Hematopoietic multipotent progenitor cell treated with erythropoietin and hydrocortisone succinate and interleukin-3 and kit ligand, for 6 days (in vitro differentiated cells): ENCODE measurements at places on chromosomes 11 and 22.
A peak's percentile ranks its signal among the peaks of the same experiment; 100 is the strongest.

DNA sequence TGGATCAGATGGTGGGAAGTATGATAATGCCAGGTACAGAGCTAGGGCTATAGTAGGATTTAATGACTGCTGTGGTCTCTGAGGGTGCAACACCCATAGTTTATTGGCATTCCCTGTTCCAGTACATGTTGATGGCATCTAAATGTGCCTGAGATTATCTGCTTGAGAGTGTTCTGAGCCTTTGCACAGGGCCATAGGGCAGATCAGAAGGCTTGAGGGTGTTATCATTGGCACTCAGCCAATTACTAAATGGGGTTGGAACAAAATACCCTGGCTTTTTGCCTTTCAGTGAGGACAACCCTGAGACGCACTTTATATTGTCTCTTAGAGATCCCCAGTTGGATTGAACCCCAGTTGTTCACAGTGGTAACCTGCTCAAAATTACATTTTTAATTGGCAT is 6.7 kb downstream of the SLC5A12 start:
- peak; percentile 1 for DNase-seq

DNA sequence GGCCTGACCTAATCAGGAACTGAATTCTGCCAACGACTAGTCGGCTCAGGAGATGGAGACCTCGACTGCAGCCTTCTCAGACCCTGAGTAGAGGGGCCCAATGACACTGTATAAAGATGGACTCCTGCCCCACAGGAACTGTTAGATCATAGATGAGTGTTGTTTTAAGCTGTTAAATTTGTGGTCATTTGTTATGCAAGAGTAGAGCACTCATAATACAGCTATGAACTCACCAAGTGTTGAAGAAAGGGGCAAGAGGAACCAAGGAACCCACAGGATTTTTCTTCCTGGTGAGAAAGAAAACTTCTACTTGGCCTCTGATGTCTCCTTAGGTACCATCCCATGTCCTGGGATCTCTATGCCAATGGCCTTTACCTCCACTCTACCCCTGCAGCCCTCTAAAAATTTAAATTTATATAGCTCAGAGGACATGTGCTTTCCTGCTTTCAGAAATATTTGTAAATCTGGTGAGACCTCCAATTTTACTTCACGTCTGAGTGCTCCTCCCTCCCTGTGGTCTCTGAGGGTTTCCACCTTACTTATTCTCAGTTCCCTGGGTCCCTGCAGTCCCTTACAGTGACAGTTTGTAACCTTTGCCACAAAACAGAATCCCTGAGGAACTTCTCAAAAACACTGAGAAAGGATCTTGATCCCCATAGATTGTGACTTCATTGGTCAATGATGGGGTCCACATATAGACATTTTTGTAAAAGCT is 256.3 kb upstream of the ARHGAP20 start:
- DNase-seq: peak; percentile 8

DNA sequence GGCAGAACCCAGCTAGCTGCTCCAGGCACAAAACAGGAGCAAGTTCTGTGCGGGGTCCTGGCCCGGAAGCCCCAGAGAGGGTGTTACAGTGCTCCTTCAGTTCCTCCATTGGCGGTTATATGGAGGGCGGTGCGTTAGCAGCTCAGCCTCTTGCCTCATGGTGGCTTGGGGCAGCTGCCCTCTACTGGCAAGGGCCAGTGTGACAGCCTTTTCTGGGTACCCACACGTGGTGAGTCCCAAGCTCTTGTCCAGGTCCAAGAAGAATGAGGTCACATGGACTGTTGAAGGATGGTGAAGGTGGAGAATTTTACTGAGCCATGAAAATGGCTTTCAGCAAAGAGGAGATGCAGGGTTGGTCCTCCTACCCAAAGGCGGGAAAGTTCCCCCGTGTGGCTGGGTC is 100.5 kb downstream of the WT1 start:
- DNase-seq: peak; percentile 57

GRCh38 chr11:134004496-134005172 is 47.9 kb upstream of the IGSF9B start:
- no peak for DNase-seq

- DNase-seq: no peak
These were observed 53.0 kb upstream of the LRRC32 start for GRCh38 chr11:76723548-76723947.

- no peak for DNase-seq
These were observed 1250.5 kb downstream of the BRD1 start for GRCh38 chr22:48577014-48577690.

GRCh38 chr22:17972385-17973191 is 51.8 kb downstream of the MICAL3 start:
- DNase-seq: no peak

DNA sequence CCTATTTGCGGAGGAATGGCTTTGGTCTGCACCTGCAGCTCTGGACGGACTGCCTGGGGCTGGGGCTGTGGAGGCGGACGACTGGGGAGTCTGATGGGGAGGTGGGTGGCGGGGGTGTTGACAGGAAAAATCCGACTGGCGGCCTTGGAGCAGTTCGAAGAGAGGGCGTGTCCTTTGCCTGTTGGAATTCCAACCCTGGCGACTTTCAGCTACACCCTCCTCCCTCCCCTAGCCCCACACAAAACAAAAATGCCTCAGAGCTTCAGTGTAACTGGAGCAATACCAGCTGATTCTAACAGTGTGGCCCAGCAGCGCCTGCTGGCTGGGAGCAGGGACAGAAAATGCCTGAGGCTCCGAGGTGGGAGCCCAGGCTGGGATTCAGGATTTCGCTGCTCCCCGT is 85.4 kb downstream of the ATXN10 start:
- no peak for DNase-seq

DNA sequence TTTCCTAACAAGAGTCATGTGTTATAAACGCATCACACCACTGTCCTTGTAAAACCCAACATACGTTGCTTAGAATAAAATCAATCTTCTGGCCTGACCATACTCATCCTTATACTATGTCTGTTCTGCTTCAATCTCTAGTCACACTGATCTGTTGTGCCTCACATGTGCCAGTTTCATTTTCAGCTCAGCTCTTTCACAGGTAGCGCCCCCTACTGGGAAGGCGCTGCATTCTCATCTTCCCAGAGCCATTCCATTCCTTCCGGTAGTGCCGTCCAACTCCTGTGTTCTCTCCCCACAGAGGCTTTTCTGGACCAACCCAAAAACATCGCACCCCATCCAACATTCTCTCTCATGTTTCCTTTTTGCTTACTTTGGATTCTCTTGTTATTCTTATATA is 22.2 kb downstream of the CASP5 start:
- peak; percentile 28 for DNase-seq

GRCh38 chr22:46437671-46438440 is 99.6 kb downstream of the CELSR1 start:
- DNase-seq: no peak

DNA sequence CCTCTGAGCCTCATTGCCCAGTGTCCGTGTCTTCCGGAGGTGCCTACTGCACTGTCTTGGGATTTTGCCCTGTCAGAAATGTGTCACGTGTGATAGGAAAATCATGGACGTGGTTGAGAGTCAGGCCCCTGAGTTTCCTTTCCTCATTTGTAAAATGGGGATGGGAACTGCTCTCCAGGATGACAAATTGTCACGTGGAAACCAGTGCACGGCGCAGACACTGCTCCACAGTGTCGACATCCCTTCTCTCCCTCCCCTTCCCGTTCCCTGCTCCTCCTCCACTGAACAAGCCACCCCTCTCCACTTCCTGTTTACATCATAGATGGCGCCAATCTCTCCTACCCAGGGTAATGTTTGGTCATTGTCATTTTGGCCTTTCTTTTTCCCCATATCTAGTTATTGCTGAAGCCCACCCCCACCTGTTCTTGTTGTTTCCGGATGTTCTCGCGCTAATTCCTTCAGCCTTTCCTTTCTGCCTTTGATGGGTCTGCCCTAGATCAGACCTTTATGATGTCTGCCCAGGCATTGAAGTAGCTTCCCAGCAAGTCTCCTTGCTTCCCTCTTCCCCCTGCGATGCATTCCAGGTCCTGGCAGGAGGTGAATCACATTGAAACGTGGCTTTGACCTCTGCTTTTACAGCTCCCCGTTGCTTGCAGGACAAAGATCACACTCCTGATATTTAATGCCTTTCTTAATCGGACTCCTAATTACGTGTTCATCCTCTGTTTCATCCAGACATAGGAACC is 91.8 kb downstream of the TBC1D22A start:
- no peak for DNase-seq

- no peak for DNase-seq
These were observed 71.8 kb upstream of the TP53I11 start for GRCh38 chr11:45022294-45023064.

- DNase-seq: no peak
These were observed 11.5 kb upstream of the FOLR3 start for GRCh38 chr11:72124046-72124445.

GRCh38 chr22:46829117-46829891 is 66.9 kb downstream of the TBC1D22A start:
- DNase-seq: no peak

DNA sequence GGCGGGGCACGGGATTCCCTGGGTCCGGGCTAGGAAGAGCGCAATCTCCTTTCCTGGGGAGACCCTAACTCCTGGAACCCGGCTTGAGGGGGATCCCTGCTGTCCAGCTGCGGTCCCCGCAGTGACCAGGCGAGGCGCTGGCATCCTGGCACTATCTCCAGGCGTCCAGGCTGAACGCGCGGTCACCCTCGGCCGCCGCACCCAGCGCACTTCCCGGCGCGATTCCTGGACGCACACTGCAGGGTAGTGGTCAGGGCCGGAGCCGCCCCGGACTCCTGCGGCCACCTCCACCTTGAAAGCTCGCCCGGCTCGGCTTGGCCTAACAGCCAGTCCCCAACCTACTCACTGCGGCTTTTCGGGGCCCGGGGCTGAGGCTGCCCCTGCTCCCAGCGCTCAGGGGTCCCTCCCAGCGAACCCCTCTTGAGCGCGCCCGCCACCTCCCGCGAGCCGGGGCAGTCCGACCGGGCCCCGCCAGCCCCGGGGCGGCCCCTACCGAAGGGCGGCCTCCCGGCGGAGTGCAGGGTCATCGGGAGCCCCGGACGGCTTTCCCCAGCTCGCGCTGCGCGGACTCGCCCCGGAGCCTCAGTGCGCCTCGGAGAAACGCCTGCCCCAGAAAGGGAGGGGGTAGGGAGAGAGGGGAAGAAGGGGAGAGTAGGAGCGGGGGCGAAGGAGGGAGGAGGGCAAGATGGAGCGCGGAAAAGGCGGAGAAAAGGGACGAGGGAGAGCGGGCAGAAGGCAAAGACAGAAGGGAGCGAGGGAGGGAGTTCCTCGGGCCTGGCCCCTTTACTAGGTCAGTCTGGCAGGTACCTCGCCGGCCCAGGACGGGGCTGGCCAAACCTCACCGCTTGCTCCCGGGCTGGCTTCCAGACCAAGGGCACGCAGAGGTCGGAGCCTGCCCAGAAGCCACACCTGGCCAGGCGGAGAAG is 1.0 kb downstream of the POU2AF3 start:
- peak; percentile 11 for DNase-seq

DNA sequence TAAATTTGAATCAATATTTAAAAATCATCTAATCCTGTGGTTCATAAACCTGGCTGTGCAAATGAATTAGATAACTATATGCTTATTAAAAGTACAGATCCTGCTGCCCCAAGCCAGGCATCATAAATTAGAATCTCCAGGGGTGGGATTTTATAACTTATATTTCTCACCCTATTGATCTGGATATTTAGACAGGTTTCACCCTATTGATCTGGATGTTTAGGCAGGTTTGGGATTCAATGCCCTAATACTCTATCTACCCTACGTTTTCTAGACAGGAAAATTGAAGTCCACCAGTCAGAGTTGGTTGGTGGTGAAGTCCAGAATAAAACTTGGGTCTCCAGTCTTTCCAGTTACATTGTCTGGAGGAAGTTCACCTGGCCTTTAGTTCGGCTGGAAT is 2.6 kb downstream of the OR8B8 start:
- no peak for DNase-seq

DNA sequence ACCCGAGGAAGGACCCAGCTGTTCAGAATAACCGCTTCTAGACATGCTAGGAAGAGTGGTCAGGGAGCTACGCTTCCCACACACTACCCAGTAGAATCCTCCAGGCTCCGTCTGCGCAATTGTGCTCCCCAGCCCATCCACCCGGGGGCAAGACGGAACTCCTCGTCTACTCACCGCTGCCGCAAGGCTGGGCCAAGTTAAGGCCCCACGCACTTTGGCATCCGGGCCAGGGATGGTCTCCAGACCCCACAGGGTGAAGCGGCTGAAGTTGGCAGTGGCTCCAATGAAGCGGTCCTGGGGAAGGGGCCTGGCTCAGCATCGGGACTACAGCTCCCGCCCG is 757 bp downstream of the RNASEH2C start:
- DNase-seq: peak; percentile 61

DNA sequence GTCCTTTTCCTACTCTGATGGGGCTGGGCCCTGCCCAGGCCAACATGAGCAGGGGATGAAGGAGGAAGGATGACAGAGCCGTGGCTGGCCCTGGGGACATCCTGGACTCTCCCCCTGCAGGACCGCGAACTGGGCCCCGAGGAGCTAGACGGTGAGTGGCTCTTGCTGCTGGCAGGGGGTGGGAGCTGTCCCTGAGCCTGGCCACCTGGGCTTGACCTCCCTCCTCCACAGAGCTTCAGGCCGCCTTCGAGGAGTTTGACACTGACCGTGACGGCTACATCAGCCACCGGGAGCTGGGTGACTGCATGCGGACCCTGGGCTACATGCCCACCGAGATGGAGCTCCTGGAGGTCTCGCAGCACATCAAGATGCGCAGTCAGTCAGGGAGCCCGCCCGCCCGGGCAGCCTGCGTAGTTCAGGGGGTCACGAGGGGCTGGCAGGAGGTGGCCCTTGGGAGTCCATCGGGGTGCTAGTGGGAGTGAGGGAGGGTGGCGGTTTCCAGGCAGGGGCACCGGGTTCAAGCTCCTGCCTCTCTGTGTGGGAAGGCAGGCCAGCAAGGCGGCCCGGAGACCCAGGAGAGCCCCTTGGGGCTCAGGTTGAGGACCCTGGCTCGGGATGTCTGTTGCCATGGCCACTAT is 1.0 kb downstream of the CABP4 start:
- no peak for DNase-seq

DNA sequence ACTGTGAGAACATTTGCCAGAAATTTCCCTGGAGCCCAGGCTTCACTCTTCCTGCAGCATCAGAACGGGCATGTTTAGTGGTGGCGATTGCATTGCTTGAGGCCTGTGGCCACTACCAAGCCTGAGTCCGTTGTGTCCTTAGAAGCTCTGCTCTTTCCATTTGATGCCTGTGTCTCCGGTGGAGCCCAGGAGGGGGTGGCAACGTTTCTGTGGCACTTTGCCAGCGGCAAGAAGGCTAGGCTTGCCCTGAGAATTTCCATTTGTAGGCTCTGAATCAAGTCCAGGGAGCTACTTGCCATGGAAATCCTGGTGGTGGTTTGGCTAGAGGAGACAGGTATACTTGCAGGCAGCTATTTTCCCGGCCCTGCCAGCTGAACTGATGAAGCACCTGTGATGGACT is 47.1 kb downstream of the ADAMTS8 start:
- DNase-seq: no peak

GRCh38 chr11:63951779-63952536 is 13.2 kb downstream of the NAA40 start:
- DNase-seq: peak; percentile 81

DNA sequence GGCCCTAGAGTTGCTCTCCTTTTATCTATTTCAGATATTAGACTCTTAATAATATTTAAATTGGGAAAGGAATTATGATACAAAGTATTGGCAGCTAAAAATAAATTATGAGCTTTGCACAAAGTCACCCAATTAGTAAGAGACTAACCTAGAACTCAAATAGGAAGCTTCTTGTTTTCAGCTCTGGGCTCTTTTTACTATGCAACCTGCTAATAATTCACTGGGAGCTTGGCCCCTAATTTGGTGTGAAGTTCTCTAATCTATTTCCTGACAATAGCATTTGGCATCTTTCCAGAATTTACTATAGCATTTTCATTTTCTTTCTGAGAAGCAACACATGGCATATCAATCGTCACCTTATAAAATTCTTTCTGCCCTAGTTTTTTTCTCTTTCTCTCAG is 727.7 kb upstream of the ANO5 start:
- peak; percentile 35 for DNase-seq

GRCh38 chr11:11584530-11584810 is 37.3 kb downstream of the GALNT18 start:
- DNase-seq: no peak
